Uterine smooth muscle cell (primary cell): ENCODE measurements at places on chromosomes 13 and 19. TPM values are rescaled to one million over a fixed set of nuclear protein-coding genes. Genes with fewer than 3 reads are reported as not detected.

Gene FFAR1
- not detected in 2 replicates for total RNA-seq

Gene GARIN5A
- total RNA-seq, result 0.37 TPM in 1 of 2 replicates, not detected in the other

Gene PRODH2
- not detected in 2 replicates for total RNA-seq

Gene IQCN
- total RNA-seq, result 0.44 and 0.50 TPM in 2 replicates

Gene ELAVL3
- total RNA-seq, result 0.12 TPM in 1 of 2 replicates, not detected in the other

Gene C19orf85
- total RNA-seq, result not detected in 2 replicates

Gene ZNF44
- total RNA-seq, result 9.8 and 11.7 TPM in 2 replicates

Gene CD320
- total RNA-seq, result 32.3 and 33.1 TPM in 2 replicates

Gene CD209
- not detected in 2 replicates for total RNA-seq

Gene FIZ1
- total RNA-seq, result 2.7 and 3.0 TPM in 2 replicates

Gene B3GLCT
- total RNA-seq, result 7.1 and 11.8 TPM in 2 replicates

Gene APOC1
- total RNA-seq, result 1.4 TPM in 1 of 2 replicates, not detected in the other

Gene OR7A5
- total RNA-seq, result not detected in 2 replicates

Gene DACH1
- 0.37 and 1.00 TPM in 2 replicates for total RNA-seq

Gene CEACAM1
- total RNA-seq, result under 0.01 TPM in 1 of 2 replicates, not detected in the other

Gene SULT2A1
- not detected in 2 replicates for total RNA-seq

Gene ZNF497
- total RNA-seq, result 0.89 and 1.4 TPM in 2 replicates

Gene CYP2A7
- not detected in 2 replicates for total RNA-seq

Gene FGF14
- 0.33 and 0.62 TPM in 2 replicates for total RNA-seq

Gene NANOS3
- total RNA-seq, result not detected in 2 replicates

Gene ZNF837
- 3.1 and 3.5 TPM in 2 replicates for total RNA-seq

Gene IZUMO2
- not detected in 2 replicates for total RNA-seq

Gene CGB5
- not detected in 2 replicates for total RNA-seq

Gene ICAM5
- total RNA-seq, result 1.8 and 4.6 TPM in 2 replicates

Gene ATP4B
- not detected in 2 replicates for total RNA-seq

Gene ZNF626
- 15.6 and 16.9 TPM in 2 replicates for total RNA-seq

Gene ERFL
- under 0.01 TPM in 1 of 2 replicates, not detected in the other for total RNA-seq

Gene OR10H5
- total RNA-seq, result not detected in 2 replicates

Gene CCDC61
- total RNA-seq, result 10.5 and 11.6 TPM in 2 replicates

Gene PEX11G
- 3.2 and 4.1 TPM in 2 replicates for total RNA-seq

Gene CAMSAP3
- total RNA-seq, result not detected in 2 replicates

Gene NCR1
- total RNA-seq, result not detected in 2 replicates

Gene CCL25
- not detected in 2 replicates for total RNA-seq

Gene MYH14
- total RNA-seq, result not detected in 2 replicates

Gene C1QTNF9B
- total RNA-seq, result 0.37 and 1.2 TPM in 2 replicates

Gene UQCR11
- 32.5 and 47.6 TPM in 2 replicates for total RNA-seq

Gene MBD3L3
- total RNA-seq, result not detected in 2 replicates

Gene AMH
- total RNA-seq, result 0.66 and 1.6 TPM in 2 replicates
